Heart right ventricle (tissue), 16 donors: ENCODE measurements at places on chromosomes 16 and 17. TPM values are rescaled to one million over a fixed set of nuclear protein-coding genes. Genes with fewer than 3 reads are reported as not detected.

DNA sequence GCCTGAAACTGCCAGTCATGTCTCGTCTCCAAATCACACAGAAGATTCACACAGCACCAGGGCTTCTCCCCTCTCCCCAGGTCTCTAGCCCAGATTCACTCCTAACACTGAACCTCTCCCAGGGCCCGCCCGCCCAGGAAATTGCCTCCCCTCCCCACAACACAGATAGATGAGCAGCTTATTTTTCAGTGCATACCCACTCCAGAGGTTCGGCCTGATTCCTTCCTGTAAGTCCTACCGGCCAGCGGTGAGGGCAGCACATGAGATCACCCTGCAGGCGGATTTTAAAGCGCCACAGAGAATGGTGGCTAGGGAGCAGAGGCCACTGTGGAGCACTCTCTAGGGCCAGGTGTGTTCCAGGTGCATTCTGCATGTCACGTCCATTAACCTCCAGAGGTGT lies 301.8 kb downstream of the IRF8 start:
- DNase-seq = no peak

DNA sequence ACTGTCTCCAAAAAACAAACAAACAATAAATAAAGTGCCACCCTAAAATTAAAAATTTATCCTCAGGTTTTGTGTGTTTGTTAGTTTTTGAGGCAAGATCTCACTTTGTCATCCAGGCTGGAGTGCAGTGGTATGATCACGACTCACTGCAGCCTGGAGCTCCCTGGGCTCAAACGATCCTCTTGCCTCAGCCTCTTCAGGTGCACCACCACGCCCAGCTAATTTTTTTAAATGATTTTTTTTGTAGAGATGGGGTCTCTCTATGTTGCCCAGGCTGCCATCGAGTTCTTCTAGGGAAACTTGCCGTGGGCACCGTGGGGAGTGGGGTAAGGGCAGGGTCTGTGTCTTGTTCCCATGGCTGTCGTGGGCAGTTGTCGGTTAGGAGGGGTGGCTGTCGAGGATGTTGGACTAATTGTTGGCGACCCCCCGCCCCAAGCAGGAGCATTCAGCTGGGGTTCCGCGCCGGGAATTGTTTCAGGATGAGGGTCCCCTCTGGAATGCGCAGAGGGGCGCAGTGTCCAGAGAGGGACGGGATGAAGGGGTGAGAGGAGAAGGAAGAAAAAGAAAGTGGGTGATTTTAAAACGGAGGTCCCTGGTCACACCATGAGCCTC lies 1.1 kb upstream of the RNF213 start:
- no peak for DNase-seq

- DNase-seq = no peak
Measured at GRCh38 chr17:50908140-50908859, 42.1 kb upstream of the TOB1 start.

DNA sequence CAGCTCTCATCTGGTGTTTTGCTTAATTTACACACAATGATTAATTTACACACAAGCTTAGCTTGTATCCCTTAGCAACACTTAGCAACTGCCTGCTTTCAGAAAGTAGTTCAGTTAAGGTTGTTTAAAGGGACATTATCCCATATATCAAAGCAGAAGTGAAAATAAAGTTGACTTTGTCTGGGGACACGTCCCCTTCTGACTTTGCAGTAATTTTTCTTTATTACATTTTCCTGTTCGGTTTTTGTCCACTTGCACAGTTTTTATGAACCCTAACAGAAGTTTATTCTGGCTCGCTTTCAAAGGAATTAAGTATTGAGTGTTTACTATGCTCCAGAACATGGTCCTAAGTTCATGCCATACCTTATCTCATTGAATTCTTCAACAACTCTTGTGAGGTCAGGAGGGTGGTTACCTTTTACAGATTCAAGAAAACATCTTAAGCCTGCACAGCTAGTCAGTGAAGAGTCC lies 41.5 kb downstream of the ARHGAP44 start:
- DNase-seq = no peak

Gene FSCN2
- total RNA-seq = 0.44 TPM

Gene PMM2
- total RNA-seq = 14.2 TPM

DNA sequence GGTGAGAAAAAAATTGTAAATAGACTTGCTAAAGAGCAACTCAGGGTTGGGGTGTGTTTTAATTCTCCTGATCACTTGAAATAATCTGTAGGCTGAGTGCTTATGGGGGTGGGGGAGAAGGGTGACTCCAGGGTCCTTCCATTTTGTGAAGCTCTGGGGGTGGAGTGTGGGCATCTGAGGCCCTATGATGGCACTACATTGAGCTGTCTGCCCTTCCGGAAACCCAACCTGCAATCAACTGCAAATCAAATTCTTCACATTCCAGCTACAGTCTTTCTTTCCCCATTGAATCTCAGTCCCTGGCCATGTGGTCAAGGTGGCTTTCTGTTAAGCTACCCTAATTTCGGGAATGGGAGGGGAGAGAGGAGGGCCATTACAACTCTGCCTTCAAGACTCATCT lies 6.0 kb upstream of the CDC6 start:
- no peak for DNase-seq

DNA sequence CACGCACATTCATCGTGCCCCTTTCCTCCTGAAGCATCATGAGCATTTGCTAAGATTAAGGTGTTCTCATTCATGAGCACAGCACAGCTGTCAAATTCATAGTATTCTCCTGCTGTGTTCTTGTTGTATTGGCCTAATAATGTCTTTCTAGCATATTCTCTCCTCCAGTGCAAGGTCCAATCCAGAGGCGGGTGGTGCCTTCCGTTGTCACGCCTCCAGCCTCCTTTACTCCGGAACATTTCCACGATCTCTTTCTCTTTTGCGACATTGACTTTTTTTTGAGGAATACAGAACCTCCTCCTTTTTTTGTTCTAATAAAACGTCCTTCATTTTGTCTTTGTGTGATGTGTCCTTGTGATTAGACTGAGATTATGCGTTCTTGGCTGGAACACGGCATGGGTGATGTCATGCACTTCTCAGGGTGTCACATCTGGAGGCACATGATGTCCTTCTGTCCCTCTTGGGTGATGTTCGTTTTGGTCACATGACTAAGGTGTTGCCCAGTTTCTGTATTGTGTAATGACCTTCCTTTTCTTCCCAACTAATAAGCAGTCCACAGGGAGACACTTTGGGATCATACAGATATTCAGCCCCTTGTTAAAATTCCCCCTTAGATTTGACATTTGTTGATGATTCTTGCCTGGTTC lies 66.3 kb downstream of the CLEC16A start:
- no peak for DNase-seq

GRCh38 chr17:48610282-48611211 lies at the start of gene HOXB7:
HOXB7 (minus strand) TSS chr17:48611017; CDS start chr17:48610918, 99 bp downstream.
- DNase-seq = peak; percentile 57

Gene CDH5
- total RNA-seq = 79.4 TPM

GRCh38 chr16:56610017-56610608 lies 1.7 kb downstream of the MT2A start:
- no peak for DNase-seq

DNA sequence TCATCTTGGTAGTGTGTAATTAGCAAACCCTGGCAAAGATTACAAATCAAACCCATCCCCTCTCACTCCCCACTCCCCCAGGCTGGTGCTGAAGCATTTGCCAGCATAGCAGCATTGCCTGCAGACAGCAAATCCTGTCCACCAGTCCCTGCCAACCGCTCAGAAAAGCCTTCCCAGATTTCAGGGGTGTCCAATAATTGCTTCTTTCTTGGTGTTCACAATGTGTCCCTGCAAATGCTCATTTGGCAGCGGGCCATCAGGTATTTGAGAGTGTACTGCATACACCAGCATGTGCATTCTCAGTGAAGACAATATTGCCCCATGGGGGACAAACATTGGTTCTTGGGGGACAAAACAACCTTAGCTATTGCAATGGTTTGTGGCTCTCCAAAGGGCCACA lies 28.2 kb downstream of the ORC6 start:
- no peak for DNase-seq

- DNase-seq = no peak
Measured at GRCh38 chr16:84020353-84020752, 22.2 kb downstream of the SLC38A8 start.

DNA sequence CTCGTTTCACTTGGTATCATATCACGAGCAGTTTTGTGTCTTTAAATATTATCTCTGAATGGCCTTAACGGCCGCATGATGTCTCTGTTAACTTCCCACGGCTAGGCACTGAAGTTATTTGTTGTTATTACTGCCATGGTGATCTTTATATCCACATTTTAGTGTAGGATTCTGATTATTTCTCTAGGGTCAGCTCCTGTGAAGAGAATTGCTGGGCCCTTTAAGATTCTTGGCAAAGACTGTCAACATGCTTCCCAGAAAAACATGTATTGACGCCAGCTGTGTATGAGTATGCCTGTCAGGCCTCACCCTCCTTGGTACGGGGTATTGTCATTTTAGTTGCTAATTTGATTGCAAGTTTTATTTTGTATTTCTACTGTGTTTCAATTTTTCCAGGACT lies 263.5 kb downstream of the SNX29 start:
- DNase-seq = no peak

DNA sequence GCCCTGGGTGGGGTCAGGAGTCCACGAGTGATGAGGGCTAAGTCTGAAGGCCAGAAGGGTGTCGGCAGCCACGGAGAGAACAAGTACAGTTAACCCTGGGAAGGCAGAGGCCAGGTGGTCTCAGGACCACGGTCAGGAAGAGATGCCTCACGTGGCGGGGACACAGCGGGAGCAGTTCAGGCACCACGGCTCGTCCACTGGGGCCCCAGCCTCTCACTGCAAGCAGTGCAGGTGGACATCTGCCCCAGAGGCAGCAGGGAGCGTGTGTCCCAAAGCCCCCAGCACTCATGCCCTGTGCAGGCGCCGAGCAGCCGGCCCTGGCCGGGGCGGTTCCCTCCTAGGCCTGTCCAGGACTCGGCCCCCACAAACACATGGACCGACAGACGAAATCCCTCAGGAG lies 4.7 kb downstream of the LMF1 start:
- no peak for DNase-seq

Gene ACE
- total RNA-seq = 12.9 TPM

GRCh38 chr17:73952480-73953205 lies 250.8 kb upstream of the RPL38 start:
- peak; percentile 57 for DNase-seq

GRCh38 chr17:194828-195602 lies 13.6 kb upstream of the DOC2B start:
- DNase-seq = no peak

DNA sequence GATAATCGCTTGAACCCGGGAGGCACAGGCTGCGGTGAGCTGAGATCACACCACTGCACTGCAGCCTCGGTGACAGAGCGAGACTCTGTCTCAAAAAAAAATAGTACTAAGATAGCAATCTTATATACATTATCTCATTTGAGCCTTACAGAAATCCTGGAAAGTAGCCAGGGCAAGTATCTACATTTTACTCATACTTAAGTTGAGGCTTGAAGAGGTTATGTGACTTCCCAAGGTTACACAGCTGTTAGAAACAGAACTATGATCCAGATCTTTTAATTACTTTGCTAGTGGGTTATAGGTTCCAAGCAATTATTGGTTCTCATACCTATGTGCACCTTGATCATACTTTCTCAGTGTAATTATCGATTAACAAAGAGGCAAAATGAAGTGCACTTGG lies 15.4 kb downstream of the C17orf78 start:
- no peak for DNase-seq

DNA sequence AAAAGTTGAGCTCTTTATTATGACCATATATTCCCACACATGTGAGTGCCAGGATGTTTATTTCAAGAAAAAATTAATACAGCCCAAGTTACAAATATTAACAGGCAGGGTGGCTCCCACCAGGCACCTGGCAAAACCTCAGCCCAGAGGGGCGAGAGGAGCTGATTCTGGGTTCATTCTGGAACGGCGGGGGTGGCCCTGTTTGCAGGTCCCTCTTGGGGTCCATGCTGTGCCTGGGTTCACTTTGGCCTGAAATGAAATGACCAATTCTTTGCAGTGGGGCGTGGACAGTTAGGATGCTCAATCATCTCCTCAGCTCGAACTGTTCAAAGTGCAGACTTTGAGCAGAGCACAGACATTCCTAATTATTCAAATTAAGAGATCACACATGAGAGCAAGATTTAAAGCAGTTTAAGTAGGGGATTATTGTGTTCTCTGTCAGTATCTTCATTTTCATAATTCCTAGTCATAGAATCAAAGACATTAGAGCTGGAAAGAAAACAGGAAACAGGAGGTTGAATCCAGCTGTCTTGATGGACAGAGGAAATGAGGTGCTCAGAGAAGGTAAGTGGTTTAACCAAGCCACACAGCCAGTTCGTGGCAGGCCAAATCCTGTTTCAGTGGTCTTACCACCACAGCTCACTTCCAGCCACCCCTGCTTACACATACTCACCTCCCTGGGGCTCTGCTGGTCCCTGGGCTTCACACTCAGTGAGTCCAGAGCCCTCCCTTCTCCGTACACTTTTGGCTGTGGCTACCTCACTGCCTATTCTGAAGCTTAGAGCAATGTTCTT lies 363.9 kb upstream of the TNRC6C start:
- DNase-seq = no peak

GRCh38 chr17:44087319-44087718 lies 16.8 kb downstream of the G6PC3 start:
- DNase-seq = no peak

GRCh38 chr17:50685691-50686493 lies 21.8 kb downstream of the ANKRD40 start:
- no peak for DNase-seq

- DNase-seq = peak; percentile 58
Measured at GRCh38 chr16:72850853-72851252, 197.1 kb downstream of the ZFHX3 start.

DNA sequence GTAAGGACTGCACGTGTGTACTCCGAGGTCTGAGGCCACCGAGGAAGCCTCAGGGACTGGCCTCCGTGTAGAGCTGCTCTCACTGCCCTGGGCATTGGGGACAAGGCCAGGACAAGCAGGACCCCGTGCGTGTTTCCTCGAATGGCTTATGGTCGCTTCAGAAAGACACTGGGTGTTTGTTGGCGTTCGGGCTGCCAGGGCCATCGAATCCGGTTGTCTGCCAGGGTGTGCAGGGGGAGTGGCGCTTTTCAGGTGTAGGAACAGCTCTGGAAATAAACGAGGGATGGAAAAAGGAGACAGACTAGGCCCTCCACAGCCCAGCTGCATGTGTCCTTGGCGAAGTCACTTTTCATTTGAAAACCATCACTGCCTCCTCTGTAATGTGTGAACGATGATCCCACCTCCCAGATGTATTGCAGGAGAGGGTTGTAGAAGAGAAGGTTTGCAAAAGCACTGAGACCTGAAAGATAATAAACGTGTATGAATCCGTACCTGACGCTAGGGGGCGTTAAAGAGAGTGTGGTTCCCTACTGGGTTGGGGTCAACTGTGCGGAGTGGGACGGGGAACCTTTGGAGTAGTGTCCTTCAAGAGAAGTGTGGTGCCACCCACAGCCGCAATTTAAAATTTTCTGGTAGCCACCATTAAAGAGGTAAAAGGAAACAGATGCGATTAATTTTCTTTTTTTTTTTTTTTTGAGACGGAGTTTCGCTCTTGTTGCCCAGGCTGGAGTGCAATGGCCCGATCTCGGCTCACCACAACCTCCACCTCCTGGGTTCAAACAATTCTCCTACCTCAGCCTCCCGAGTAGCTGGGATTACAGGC lies 2.1 kb upstream of the ZSCAN10 start:
- DNase-seq = no peak
